Stimulated activated CD4-positive, alpha-beta T cell treated with anti-CD3 and anti-CD28 coated beads, Interleukin-4, amount 100 ng/mL, for 1 hour (primary cell): ENCODE measurements at places on chromosomes 3 and 15.

GRCh38 chr3:42906848-42907183 is 874 bp downstream of the ZNF662 start:
- DNase-seq, result no peak

DNA sequence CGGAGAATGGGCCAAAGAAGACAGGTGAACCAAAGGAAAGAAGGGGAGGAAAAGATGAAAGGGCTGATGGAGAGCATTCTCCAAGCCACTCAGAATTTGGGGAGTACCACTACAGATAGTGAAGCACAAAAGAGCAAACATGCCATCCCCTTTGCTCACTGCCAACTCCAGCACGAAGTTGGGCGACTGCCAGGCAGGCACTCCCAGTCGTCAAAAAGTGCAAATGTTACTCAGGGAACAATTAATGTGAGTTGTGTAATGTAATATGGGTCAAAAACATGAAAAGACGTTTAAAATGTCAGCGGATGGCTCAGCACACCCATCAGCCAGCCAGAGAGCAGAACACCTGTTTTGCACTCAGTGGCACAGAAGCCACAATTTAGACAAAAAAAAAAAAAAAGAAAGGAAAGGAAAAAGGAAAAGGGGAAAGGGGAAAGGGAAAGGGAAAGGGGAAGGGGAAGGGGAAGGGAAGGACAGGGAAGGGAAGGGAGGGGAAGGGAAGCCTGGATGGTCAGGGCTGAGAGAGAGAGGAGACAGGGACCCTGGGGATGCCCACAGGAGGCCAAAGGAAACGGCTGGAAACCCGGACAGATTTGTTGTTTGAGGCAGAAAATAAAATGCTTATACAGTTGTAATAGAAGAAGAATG is 82.7 kb downstream of the COL8A1 start:
- DNase-seq, result no peak

DNA sequence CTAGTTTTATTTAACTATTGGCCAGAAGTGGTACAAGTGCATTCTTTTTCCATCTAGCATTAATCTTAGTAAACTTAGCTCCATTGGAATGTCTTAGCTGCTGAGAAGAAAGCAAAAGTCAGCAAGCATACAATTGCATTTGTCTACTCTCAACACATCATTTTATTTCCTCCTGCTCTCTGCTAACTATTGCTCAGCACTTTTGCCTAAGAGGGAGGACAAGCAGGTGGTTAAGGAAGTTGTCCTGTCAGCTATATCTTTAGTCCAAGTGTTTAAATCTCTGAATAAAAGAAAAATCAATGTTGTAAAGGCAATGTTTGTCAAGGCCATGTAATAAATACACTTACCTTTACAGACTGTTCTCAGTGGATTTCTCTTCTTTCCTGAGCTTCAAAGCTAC is 51.0 kb downstream of the FHIT start:
- no peak for DNase-seq

DNA sequence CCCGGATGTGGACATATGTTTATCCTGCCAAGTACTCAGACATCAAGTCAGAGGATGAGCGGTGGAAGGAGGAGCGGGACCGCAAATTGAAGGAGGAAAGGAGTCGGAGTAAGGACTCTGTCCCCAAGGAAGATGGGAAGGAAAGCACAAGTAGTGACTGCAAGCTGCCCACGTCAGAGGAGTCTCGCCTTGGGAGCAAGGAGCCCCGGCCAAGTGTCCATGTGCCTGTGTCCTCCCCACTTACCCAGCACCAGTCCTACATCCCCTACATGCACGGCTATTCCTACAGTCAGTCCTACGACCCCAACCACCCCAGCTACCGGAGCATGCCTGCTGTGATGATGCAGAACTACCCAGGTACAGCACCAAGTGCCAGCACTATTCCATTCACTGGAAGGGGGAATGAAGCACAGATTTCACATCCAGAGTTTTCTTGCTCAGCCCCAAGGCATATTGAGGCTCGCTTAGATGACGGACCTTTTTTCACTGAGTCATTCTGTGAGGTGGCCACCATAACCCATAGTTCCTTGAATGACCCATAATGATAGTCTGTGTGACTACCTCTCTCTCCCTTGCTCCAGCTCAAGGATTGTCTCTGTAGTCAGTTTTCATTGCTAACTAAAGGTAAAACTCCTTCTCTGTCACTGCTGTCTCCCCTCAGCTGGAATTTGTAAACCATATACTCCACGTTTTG is 97.1 kb downstream of the RBPMS2 start:
- no peak for DNase-seq

DNA sequence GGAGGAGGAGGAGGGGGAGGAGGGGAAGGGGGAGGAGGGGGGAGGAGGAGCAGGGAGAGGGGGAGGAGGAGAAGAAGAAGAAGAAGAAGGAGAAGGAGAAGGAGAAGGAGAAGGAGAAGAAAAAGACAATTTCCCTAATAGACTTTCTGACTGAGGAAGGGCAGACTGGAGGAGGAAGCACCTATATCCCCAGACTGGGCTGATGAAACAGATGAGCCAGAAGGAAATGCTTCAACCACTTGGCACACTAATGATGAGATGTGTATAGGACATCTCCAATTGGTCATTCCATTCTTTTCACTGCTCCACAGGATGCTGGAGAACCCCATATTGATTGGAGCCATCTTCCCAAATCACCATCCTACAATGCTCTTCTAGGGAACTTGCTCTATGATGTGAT is 69.9 kb downstream of the LYZL4 start:
- DNase-seq, result no peak

DNA sequence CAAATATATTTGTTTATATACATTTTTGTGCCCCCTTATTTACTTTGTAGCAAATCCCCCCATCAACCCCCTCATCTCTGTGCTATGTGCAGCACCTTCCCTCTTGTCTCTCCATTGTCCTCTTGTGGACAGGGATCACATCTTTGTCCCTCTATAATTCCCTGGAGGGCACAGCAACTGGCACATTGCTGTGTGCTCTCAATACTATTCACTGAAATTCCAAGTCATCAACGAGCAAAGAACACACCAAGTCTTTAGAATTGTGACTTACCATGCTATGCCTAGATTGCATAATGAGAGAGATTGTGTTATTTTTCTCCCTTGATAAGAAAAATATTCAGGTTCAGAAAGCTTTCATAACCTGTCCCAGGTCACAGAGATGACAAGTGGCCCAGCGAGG is 54.6 kb upstream of the ACAN start:
- DNase-seq, result no peak

GRCh38 chr3:111750278-111750884 is 108.7 kb upstream of the PHLDB2 start:
- no peak for DNase-seq

DNA sequence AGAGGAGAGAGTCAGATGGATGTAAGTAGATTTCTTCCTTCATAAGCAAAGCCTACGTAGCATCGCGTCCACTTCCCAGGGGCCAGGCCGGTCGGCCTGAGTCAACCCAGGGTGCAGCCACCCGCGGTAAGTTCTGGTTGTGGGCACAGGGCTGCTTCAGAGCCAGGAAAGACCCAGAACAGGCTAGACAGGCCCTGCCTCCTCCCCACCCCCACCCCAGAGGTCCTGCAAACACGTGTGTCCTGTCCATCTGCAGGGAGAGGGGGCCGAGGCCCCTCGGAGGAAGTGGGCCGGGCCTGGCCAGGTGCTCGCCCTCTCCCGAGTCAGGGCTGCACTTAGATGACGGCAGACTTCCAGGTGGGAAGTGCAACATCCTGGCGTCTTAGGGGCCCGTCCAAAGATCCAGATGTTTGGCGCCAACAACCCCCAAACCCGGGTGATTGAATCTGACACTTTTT is 100.8 kb upstream of the ALDH1A3 start:
- DNase-seq, result no peak
